Right lobe of liver (tissue), 6 donors: ENCODE measurements at places on chromosomes 13 and 19. TPM values are rescaled to one million over a fixed set of nuclear protein-coding genes. Genes with fewer than 3 reads are reported as not detected.

DNA sequence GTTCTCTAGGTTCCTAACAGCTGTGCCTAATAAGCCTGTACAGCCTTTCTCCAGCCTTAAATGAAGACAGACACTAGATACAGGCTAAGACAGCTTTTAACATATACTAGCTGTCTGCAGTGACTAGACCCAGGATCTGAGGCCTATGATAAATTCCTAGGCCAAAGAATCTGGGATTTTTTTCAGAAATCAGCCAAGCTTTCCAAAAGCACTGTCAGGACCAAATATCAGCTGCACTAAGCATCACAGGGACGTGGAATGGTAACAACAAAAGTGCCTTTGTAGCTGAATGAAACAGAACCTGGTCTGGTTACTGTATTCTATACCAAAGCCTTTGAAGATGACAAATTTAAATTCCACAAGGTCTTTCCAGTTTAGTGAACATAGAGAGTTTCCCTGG lies 77.9 kb upstream of the DOCK9 start:
- H3K36me3 ChIP-seq, result no peaks in the 10 kb centered on the region
- no peak overlapping the region for H3K27ac ChIP-seq
- no peak for DNase-seq
- H3K27me3 ChIP-seq, result no peaks in the 10 kb centered on the region

GRCh38 chr19:6577476-6578125 lies 13.3 kb downstream of the CD70 start:
- no peaks in the 10 kb centered on the region for H3K4me1 ChIP-seq
- H3K4me3 ChIP-seq, result no peak overlapping the region
- no peak overlapping the region for H3K27ac ChIP-seq

GRCh38 chr19:10736189-10736588 lies 18.3 kb downstream of the DNM2 start:
- DNase-seq, result no peak
- no peaks in the 10 kb centered on the region for H3K4me1 ChIP-seq
- no peaks in the 10 kb centered on the region for H3K36me3 ChIP-seq
- H3K27me3 ChIP-seq, result no peaks in the 10 kb centered on the region

The IGSF23 gene
- total RNA-seq, result 10.3 TPM

The FBXO27 gene
- 8.5 TPM for total RNA-seq
